ENCODE measurements at places on chromosomes 4 and X.

DNA sequence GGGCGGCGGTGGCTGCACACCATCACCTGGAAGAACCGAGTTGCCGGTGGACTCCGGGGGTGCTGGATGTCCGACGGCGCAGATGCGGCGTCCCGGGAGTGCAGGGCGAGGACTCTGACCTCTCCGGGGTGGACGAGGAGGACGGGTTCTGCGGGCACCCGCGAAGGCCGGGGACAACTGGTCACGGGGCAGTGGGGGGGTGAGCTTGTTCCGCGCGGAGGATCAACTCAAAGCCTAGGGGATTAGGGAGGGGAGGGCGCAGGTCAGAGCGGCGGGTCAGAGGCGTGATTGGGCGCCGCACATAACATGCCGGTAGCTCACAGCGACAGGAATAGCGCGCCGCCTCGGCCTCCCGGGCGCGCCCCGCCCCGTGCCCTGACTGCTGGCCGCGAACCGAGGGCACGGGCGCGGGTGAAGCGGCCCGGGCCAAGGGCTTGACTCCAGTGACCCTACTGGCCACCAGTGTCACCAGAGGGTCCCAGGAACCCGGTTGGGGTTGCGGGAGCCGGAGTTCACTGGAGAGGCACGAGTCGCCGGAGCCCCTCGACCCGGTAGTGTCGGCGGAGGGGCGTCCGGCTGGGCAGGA lies at the start of gene KLHL34:
KLHL34 (minus strand) TSS at position 179 of the 586 bp plus-strand sequence. CDS start 542 bp downstream, outside the sequence.
- no peak for DNase-seq

DNA sequence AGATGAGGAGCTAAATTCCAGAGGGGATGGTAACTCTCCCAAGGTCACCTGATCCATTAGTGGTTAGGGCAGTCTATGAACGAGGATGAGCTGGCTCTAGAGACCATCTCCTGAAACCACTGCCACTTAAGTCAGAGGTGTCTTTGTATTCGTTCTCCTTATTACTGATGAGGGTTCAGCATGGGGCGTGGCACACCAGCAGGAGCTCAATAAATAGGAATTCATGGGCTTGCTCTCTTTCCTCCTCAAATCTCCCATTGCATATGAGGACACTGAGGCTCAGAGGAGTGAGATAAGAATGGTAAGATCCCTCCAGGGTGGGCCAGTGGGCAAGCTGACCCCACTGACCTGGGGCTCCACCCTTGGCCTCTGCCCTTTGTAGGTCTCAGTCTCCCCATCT lies 1.7 kb upstream of the GATA1 start:
- DNase-seq = no peak

GRCh38 chrX:46549914-46550313 lies 4.7 kb upstream of the ZNF674 start:
- DNase-seq = no peak

- no peak for DNase-seq
Observed at GRCh38 chrX:107712231-107713202, 63.1 kb downstream of the TSC22D3 start.

- DNase-seq = peak; percentile 20
Observed at GRCh38 chr4:1579901-1580691, 104.0 kb downstream of the FAM53A start.

GRCh38 chr4:87974856-87975462 lies 555 bp upstream of the SPP1 start:
- no peak for DNase-seq

GRCh38 chr4:21915761-21916160 lies 32.8 kb downstream of the KCNIP4 start:
- no peak for DNase-seq

GRCh38 chr4:67343199-67343598 lies 202.1 kb downstream of the CENPC start:
- DNase-seq = no peak

- no peak for DNase-seq
Observed at GRCh38 chrX:153870791-153871360, 15.1 kb downstream of the L1CAM start.

DNA sequence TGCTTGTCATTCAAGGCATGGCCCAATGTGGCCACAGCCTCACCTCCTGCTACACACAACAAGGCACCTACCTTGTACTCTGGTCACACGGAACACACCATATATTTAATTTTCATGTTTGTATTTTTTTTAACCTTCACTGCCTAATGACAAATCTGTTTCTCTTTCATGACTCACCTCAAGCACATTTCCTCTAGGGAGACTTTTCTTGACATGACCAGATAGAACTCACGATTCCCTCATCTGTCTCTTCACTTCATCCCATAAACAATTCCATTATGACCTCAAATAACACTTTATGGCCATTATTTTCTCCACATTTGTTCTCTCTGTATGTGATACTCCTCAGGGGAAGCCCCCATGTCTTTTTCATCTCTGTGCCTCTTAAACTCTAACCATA lies 11.1 kb downstream of the DRP2 start:
- DNase-seq = no peak

- no peak for DNase-seq
Observed at GRCh38 chr4:36823199-36823967, 421.2 kb upstream of the NWD2 start.
